T-helper 17 cell (primary cell): ENCODE measurements at places on chromosomes 4 and X. TPM values are rescaled to one million over a fixed set of nuclear protein-coding genes. Genes with fewer than 3 reads are reported as not detected.

GRCh38 chr4:48483006-48483776 lies at the start of gene SLC10A4:
Gene SLC10A4 (plus strand): TSS chr4:48483343. CDS start chr4:48483562, 219 bp downstream.
- DNase-seq = no peak

GRCh38 chr4:150302553-150302952 lies 224.3 kb downstream of the DCLK2 start:
- DNase-seq = no peak

GRCh38 chr4:26127851-26128337 lies 192.9 kb upstream of the RBPJ start:
- DNase-seq = no peak

Gene OCIAD2
- 54.1 TPM for total RNA-seq

GRCh38 chr4:161525121-161525520 lies 638.7 kb downstream of the FSTL5 start:
- no peak for DNase-seq

- DNase-seq = no peak
These were observed 10.8 kb upstream of the KLKB1 start for GRCh38 chr4:186216465-186217024.

- DNase-seq = no peak
These were observed 127.9 kb upstream of the NHS start for GRCh38 chrX:17247144-17247543.

GRCh38 chrX:45479196-45479834 lies 278.6 kb upstream of the DIPK2B start:
- no peak for DNase-seq

Gene GRID2
- total RNA-seq = not detected

DNA sequence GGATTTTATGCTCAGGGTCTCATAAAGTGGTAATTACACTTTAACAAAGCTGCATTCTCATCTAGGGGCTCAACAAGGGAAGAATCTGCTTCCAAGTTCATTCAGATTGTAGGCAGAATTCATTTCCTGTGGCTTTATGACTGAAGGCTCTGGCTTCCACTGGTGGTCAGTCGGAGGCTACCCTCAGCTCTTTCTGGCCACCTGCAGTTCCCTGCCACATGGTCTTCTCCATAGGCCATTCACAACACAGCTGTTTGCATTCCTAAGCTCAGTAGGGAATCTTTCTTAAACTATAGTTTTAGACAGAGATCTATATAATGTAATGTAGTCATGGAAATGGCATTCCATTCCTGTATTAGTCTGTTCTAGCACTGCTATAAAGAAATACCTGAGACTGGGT lies 973.0 kb upstream of the SLIT2 start:
- no peak for DNase-seq

Gene ZFP42
- not detected for total RNA-seq

Gene AFAP1
- 26.7 TPM for total RNA-seq

Gene MUC7
- not detected for total RNA-seq

DNA sequence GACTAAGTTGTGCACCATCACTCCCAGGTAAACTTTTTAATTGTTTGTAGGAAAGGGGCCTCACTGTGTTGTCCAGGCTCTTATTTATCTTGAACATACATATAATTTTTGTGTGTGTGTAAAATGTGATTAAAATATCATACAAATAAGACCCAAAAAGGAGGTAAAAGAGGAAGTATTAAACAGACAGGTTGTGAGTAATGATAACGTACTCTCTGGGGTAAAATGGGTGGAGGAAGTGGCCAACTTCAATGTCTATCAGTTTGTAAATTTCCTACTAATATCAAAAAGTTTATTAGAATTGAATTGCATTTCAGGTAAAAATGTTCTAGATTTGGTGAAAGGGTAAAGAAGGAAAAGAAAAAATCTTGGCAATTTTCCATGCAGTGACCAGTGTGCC lies 48.8 kb downstream of the SULT1E1 start:
- no peak for DNase-seq

GRCh38 chr4:47122592-47123291 lies 91.4 kb downstream of the GABRB1 start:
- DNase-seq = peak; percentile 29

- DNase-seq = no peak
These were observed 57.6 kb downstream of the RWDD4 start for GRCh38 chr4:183601381-183601780.

DNA sequence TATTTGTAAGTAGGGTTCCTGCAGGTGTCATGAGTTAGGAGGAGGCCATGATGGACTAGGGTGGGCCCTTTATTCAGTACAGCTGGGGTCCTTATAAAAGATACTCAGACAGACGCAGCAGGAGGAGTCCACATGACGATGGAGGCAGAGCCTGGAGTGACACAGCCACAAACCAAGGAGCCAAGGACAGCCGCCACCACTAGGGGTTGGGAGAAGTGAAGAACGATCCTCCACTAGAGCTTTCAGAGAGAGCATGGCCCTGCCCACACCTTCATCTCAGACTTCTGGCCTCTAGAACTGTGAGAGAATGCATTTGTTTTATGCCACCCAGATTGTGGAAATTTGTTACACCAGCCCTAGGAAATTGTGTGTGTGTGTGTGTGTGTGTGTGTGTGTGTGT lies 31.1 kb downstream of the JAKMIP1 start:
- no peak for DNase-seq

DNA sequence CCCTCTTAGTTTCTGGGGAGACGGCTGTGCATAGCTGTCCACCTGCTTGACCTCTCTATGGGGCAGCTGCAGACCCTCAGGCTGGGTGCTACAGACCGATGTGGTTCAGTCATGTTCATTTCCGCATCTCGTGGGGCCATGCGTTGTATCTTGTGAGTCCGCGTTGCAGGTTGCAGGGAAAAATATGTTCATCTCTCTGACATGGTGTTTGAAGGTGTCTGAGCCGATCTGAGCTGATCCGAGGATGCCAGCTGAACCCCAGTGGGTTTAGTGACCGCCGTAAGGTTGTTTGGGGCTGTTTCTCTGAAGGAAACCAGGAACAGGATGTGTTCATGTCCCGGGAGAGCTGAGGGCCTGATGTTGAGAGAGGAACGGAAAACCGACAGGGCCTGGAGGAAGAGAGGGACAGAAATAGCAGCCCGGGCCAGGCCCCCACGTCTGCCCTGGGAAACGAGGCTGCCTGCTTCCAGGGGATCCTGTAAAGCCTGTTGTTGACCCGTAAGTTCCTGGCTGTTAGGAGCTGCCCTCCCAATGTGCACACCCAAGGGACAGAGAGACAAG lies 9.8 kb upstream of the P2RY8 start:
- DNase-seq = no peak

DNA sequence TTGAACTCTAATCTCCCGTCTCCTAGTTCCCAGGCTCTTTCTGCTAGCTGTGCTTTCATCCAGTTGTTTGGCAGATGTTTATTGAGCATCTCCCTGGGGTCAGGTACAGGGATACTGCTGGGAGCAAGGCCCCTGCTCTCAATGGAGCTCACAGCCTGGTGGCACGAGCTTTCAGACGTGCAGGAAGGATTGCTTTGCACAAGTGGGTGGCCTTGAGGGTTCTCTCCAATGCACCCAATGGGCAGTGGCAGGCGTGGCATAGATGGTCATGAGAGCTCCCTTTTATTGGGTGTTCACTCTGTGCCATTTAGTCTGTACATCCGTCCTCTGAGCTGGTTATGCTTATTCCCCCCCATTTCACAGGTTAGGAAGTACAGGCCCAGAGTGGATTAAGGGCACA lies 235.2 kb downstream of the EVC2 start:
- DNase-seq = no peak

Gene NPNT
- total RNA-seq = not detected

GRCh38 chr4:101790521-101791181 lies at the start of gene BANK1:
Gene BANK1 (plus strand): TSS chr4:101790730. CDS start chr4:101790881, 151 bp downstream.
- DNase-seq = no peak

DNA sequence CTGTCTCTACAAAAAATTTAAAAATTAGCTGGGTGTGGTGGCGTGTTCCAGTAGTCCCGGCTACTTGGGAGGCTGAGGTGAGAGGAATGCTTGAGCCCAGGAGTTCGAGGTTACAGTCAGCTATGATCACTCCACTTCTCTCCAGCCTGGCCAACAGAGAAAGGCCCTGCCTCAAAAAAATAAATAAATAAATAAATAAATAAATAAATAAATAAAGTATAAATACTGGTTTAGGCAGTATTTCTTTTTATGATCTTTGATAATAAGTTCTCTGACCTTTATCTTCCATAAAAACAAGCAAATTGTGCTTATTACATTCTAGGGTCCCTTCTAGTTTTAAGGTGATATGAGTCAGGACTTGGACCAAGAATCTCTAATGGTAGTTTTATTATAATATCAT lies 320.3 kb downstream of the PCDH19 start:
- no peak for DNase-seq

GRCh38 chrX:29858714-29859113 lies 356.6 kb upstream of the MAGEB2 start:
- no peak for DNase-seq

GRCh38 chr4:19583827-19584569 lies 667.7 kb upstream of the SLIT2 start:
- no peak for DNase-seq

Gene SMIM31
- not detected for total RNA-seq

GRCh38 chr4:142528433-142528832 lies 317.7 kb downstream of the INPP4B start:
- DNase-seq = no peak

Gene CCDC160
- total RNA-seq = not detected

Gene GATA1
- total RNA-seq = 0.32 TPM

DNA sequence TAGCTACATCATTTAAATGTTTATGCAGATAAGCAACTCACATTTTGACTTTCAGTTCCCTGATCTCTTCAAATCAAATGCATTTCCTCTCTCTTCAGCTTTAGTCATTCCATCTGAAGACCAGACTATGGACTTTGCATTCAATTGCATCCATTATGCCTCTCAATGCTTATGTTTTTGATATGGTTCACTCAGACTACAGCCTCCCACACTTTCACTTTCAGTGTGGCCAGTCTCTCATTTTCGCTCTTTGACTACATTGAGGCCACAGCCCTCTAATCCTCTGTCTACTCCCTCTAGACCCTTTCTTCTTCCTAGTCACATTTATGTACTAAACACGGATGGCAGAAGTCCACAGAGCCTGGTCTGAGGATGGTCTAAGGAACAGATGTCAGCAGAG lies 24.5 kb upstream of the VEGFC start:
- no peak for DNase-seq

- DNase-seq = no peak
These were observed 27.0 kb upstream of the NKAP start for GRCh38 chrX:119970574-119970973.

DNA sequence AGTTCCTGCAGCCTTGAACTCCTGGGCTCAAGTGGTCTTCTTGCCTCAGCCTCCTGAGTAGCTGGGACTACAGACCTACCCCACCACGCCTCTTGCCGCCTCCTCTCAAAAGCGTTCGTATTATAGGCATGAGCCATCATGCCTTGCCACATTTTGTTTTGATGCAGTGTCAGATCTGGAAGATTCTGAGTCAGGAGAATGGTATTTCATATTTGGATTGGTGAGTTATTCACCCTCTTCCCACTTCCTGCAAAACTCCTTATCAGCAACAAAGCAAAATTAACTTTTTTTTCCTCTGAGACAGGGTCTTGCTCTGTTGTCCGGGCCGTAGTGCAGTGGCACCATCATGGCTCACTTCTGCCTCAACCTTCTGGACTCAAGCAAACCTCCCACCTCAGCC lies 29.6 kb downstream of the REST start:
- DNase-seq = no peak

- peak; percentile 31 for DNase-seq
These were observed 169.0 kb upstream of the BCOR start for GRCh38 chrX:40266490-40267333.

Gene XAGE2
- not detected for total RNA-seq

Gene ZFP92
- 0.50 TPM for total RNA-seq

Gene PAK3
- total RNA-seq = 1.4 TPM

DNA sequence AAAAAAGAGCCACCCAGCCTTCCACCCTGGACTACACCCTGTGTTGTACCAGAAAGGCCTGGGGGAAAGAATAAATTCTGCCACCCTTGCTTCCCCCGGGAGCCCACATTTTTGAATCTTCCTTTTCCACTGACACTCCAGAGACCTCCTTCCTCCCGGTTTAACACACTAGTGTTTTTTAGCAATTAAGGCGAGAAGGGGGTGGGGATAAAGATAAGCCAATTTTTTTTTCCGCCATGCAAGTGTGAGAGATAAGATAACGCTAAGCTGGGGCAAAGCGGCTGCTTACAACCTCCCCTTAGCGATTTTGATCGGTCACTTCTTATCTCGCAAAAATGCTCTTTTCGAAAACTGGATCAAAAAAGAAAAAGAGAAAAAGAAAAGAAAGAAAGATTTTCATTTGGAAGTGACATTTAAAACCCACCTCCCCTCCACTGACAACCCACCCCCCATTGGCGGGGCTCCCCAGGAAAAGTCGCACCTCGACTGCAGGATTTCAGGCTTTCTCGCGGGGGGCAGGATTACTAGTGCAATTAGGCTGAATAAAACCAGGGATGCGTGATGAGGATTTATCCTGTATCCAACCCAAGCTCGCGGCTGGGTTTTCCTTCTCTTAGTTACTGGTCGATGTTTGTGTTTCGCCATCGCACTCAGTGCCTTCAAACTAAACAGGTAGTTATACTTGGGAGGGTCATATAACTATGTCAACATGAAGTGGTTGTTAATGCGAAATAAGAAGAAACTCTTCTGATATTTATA lies 6.0 kb upstream of the BCOR start:
- no peak for DNase-seq

DNA sequence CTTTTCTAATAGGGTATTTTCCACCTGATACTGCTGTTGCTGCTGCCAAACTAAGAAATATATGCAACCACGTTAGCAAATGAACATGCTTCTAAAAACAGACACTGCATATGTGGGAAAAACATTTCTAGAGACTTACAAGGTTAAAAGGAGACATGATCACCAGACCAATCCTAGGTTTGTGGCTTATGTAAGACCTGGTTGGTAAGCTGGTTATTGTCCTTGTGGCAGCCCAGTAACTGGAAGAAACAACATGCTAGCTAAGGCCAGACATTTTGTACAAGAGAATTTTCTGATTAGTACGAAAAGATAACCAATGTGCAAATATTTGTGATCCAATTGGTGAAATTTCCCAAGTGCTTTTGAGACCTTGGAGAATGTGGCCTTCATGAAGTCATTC lies 112.0 kb downstream of the AFF2 start:
- DNase-seq = no peak

Gene PPARGC1A
- total RNA-seq = not detected
